PC-3 (cell line): ENCODE measurements at places on chromosomes 11 and 22.

DNA sequence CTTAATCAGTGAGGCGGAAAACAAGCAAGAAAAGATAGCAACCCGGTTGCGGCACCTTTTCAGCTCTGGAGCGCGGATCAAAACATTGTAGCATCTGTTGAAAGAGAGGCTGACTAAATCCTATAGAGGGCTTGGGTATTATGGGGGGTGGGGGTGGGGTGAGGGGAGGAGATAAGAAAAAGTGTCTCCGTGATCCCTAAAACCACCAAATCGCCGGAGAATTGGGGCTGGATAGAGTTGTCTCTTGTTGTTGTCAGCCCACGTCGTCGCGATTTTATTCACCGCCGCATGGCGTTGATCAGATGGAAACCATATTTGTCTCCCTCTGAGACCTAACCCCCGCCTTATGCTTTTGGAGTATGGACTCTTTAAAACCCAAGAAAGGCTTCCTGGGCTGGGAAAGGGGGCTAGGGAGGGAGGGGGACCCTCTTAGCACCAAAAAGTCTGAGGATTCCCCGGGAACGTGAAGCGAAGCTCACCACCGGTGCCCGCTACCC is 13.0 kb downstream of the PAX6 start:
- H3K4me1 ChIP-seq, result no peaks in the 10 kb centered on the region
- H3K36me3 ChIP-seq, result no peaks in the 10 kb centered on the region; the same call in 1 of the 2 replicates
- no peaks in the 10 kb centered on the region for H3K27me3 ChIP-seq
- DNase-seq, result no peak

GRCh38 chr11:15216678-15217077 is 102.0 kb downstream of the INSC start:
- no peak overlapping the region for H3K27ac ChIP-seq
- no peak overlapping the region for H3K4me3 ChIP-seq
- no peaks in the 10 kb centered on the region for H3K27me3 ChIP-seq
- H3K4me1 ChIP-seq, result no peaks in the 10 kb centered on the region

DNA sequence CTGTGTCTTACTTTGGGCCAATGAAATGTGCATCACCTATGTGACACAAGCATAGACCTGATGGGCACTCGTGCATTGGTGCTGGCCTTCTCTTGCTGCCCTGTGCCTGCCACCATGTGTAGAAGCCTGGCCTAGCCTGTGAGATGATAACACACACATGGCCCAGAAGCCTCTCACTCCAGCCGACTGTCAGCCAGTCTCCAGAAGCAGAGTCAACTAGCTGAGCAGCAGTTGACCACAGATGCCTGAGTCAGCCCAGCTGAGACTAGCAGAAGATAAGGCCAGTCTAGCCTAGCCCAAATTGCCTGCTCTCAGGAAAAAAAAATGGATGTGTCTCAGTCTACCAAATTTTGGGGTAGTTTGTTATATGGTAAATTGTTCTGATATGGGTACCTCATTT is 46.2 kb downstream of the CSNK2A3 start:
- no peak overlapping the region for H3K27ac ChIP-seq
- no peaks in the 10 kb centered on the region for H3K36me3 ChIP-seq
- H3K4me3 ChIP-seq, result no peak overlapping the region
- no peaks in the 10 kb centered on the region for H3K27me3 ChIP-seq
- no peak for DNase-seq

- no peak for DNase-seq
- H3K27me3 ChIP-seq, result no peaks in the 10 kb centered on the region
- H3K27ac ChIP-seq, result no peak overlapping the region
- H3K36me3 ChIP-seq, result peaks cover 36% of the 10 kb centered on the region
- H3K4me3 ChIP-seq, result no peak overlapping the region
These were observed 14.6 kb downstream of the UBASH3B start for GRCh38 chr11:122670131-122670530.

GRCh38 chr22:28429711-28430110 is 249.9 kb downstream of the TTC28 start:
- no peaks in the 10 kb centered on the region for H3K36me3 ChIP-seq
- peaks cover 10% of the 10 kb centered on the region for H3K4me1 ChIP-seq
- H3K27me3 ChIP-seq, result no peaks in the 10 kb centered on the region
- no peak overlapping the region for H3K4me3 ChIP-seq
- H3K27ac ChIP-seq, result no peak overlapping the region
- no peak for DNase-seq

- H3K36me3 ChIP-seq, result no peaks in the 10 kb centered on the region
- DNase-seq, result no peak
- H3K4me3 ChIP-seq, result no peak overlapping the region
- H3K27ac ChIP-seq, result no peak overlapping the region
- no peaks in the 10 kb centered on the region for H3K4me1 ChIP-seq
These were observed 1515.6 kb downstream of the TBC1D22A start for GRCh38 chr22:48277868-48278581.

DNA sequence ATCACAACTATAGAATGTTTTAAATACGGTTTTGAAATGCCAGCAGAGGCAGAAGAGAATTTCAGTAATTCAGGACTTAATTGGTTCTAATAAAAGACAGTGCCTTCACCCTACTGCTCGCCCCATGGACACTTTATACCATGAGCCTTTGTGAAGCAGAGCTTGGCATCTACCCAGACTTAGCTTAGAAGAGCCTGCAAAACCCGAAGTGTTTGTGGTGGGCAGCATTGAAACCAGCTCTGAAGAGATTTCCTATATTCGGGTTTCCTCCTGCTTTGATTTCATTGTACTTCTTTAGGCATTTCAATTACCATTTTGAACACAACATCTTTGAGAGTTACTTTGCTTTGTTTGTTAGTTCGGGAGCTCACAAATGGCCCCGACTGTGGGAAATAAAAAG is 185.1 kb upstream of the MTNR1B start:
- H3K36me3 ChIP-seq, result no peaks in the 10 kb centered on the region
- H3K4me1 ChIP-seq, result no peaks in the 10 kb centered on the region
- DNase-seq, result no peak
- H3K27me3 ChIP-seq, result peaks cover 18% of the 10 kb centered on the region; the same call in 1 of the 2 replicates
- no peak overlapping the region for H3K27ac ChIP-seq

DNA sequence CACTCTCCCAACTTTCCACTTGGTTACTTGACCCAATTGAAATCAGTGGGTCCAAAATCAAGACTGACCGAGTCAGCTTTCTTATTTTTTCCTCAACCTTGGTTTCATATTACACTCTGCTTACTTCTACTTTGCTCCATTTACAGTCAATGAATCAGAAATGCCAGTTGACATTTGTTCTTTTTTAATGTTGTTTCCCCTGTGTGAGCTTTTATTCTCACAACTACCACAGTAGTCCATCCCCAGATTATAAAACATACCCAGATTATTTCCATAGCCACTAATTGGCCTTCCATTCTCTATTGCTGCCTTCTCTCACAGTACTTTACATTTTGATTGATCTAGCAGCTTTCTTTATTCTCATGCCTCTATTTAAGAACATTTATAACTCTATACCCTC is 50.0 kb downstream of the DNAJC24 start:
- peaks cover 16% of the 10 kb centered on the region for H3K4me1 ChIP-seq
- H3K27ac ChIP-seq, result no peak overlapping the region
- H3K36me3 ChIP-seq, result no peaks in the 10 kb centered on the region
- peak; percentile 4 for DNase-seq
- H3K4me3 ChIP-seq, result no peak overlapping the region
- no peaks in the 10 kb centered on the region for H3K27me3 ChIP-seq

GRCh38 chr11:64675450-64676260 is 47.3 kb downstream of the NRXN2 start:
- no peak overlapping the region for H3K4me3 ChIP-seq
- no peaks in the 10 kb centered on the region for H3K36me3 ChIP-seq
- no peak overlapping the region for H3K27ac ChIP-seq
- peak; percentile 44 for DNase-seq

- H3K27me3 ChIP-seq, result 0 out of 2 replicates have a peak, but pooled peaks cover 4% of the 10 kb centered on the region
- H3K36me3 ChIP-seq, result no peaks in the 10 kb centered on the region
- DNase-seq, result no peak
- H3K27ac ChIP-seq, result no peak overlapping the region
- no peak overlapping the region for H3K4me3 ChIP-seq
- H3K4me1 ChIP-seq, result no peaks in the 10 kb centered on the region
These were observed 433.3 kb downstream of the BUD13 start for GRCh38 chr11:116339306-116340098.

DNA sequence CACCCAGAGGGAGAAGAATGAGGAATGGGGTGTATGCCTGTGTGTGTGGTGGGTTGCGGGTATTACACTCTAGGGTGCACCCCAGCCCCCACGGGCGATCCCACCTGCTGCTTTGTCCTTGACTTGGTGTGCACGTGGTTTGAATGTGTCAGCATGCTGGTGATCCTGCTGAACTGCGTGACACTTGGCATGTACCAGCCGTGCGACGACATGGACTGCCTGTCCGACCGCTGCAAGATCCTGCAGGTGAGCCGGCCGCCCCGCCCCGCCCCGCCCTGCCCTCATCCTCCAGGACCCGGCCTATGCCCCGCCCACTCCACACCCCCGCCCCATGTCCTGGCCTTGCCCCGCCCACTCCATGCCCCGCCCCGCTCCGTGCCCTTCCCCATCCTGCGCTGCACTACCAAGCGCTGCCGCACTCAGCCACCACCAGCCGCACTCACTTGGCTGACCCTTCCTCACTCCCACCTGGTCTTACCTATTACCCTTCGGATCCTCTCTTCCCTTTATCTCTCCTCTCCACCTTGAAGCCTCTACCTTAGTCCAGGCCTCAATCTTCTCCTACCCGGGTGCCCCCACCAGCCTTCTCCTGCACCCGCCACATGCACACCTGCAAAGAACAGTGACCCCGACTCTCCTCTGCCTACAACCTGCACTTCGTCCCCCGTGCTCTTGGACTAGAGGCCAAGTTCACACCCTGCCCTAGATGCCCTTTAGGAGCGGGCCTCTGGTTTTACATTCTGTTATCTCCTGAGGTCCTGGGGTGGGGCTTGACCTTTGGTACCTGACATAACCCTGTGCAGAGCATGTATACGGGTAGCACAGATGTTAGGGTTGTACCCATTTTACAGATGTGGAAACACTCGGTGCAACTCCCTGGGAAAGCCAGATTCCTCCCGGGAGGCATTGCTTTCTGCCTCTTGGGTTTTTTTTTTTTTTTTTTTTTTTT is 27.7 kb downstream of the CACNA1I start:
- no peaks in the 10 kb centered on the region for H3K27me3 ChIP-seq
- H3K4me1 ChIP-seq, result 0 out of 2 replicates have a peak, but pooled peaks cover under 1% of the 10 kb centered on the region
- H3K27ac ChIP-seq, result no peak overlapping the region
- DNase-seq, result peak; percentile 39

DNA sequence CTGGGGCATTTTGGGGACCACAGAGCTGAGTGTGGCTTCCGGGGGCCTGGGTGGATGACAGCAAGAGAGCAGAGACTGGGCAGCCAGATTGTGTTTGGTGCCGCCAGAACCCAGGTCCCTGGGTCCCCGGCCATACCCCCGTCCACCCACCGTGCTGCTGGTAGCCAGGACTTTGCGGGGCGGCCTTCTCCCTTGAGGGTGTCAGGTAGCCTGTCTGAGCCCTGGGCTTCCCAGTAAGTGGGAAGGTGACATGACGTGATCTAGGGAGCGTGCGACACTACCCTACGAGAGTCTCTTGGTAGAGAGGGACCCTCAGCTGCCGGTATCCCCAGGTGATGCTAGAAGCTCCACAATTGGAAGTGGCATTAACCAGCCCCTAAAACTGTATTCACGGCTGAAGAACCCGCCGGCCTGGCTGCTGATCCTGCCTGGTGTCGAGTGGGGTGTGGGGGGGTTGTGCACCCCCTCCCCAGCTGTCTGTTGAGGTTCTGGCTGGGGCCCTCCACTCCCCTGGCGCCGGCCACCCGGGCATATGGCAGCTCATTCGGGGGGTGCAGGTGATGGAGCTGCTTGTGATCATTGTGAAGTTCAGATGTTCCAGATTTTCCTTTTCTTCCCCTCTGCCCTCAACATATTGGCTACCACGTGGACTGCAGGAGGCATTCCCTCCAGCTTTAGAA is 66.9 kb downstream of the MPPED1 start:
- H3K27me3 ChIP-seq, result no peaks in the 10 kb centered on the region
- no peaks in the 10 kb centered on the region for H3K36me3 ChIP-seq
- no peaks in the 10 kb centered on the region for H3K4me1 ChIP-seq
- no peak for DNase-seq

- peaks cover 20% of the 10 kb centered on the region for H3K4me1 ChIP-seq
- H3K27me3 ChIP-seq, result peaks cover 16% of the 10 kb centered on the region
- H3K4me3 ChIP-seq, result peak overlapping the region; percentile 69
- DNase-seq, result peak; percentile 46
These were observed 698 bp downstream of the PAK1 start for GRCh38 chr11:77472991-77473800.

GRCh38 chr11:76270389-76270788 is 64.1 kb upstream of the WNT11 start:
- no peak overlapping the region for H3K27ac ChIP-seq
- H3K27me3 ChIP-seq, result no peaks in the 10 kb centered on the region
- H3K4me1 ChIP-seq, result peaks cover 17% of the 10 kb centered on the region
- H3K36me3 ChIP-seq, result no peaks in the 10 kb centered on the region
- H3K4me3 ChIP-seq, result no peak overlapping the region

GRCh38 chr11:17633279-17633986 is 85.9 kb upstream of the MYOD1 start:
- no peak overlapping the region for H3K27ac ChIP-seq
- H3K4me1 ChIP-seq, result no peaks in the 10 kb centered on the region
- peaks cover 38% of the 10 kb centered on the region for H3K27me3 ChIP-seq
- DNase-seq, result no peak

DNA sequence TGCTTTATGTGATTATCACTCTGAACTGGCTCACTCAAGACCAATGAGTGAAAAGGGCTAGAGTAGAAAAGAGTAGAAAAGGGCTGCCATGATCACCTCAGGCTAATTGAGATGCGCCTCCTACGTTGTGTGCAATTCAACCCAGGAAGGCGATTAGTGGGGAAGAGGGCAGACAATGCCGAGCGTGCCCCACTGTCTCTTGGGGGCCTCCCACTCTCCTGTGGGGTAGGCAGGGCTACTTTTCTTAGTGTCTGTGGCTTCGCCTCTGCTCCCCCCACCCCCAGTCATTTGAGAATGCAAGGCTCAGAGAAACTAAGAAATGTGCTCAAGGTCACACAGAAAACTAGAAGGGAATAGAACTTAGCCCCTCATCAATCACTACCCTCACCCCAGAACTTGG is 57.7 kb upstream of the RASD2 start:
- H3K27me3 ChIP-seq, result no peaks in the 10 kb centered on the region
- no peak overlapping the region for H3K4me3 ChIP-seq
- H3K36me3 ChIP-seq, result no peaks in the 10 kb centered on the region
- DNase-seq, result no peak
- H3K27ac ChIP-seq, result no peak overlapping the region

GRCh38 chr11:88631497-88631896 is 294.0 kb upstream of the CTSC start:
- H3K4me3 ChIP-seq, result no peak overlapping the region
- H3K4me1 ChIP-seq, result no peaks in the 10 kb centered on the region
- no peaks in the 10 kb centered on the region for H3K27me3 ChIP-seq
- no peaks in the 10 kb centered on the region for H3K36me3 ChIP-seq
